ENCODE measurements at places on chromosomes 2 and 18.

- DNase-seq: no peak
Observed at GRCh38 chr2:190533968-190534309, 583 bp downstream of the NEMP2 start.

DNA sequence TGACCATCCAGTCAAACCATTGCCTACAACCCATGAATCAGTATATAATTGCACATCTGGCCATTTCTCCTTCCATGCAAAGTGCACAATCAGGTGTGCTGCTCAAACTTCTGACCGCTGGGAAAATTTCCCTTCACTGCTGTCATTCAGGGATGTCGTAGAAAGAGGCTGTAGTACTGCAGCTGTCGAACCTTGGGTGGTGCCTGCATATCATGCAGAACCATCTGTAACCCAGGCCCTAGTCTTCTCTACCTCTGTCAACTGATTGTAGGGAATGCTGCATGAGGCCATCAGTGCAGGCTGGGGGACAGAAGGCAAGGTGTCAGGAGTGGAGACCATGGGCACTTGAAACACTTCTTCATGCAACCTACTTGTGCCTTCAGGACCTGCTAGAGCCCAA lies 267.5 kb downstream of the CALCRL start:
- DNase-seq: no peak

- DNase-seq: no peak
Observed at GRCh38 chr2:120647487-120647886, 88.2 kb upstream of the GLI2 start.

- DNase-seq: no peak
Observed at GRCh38 chr2:25035537-25036220, 6.2 kb upstream of the EFR3B start.

DNA sequence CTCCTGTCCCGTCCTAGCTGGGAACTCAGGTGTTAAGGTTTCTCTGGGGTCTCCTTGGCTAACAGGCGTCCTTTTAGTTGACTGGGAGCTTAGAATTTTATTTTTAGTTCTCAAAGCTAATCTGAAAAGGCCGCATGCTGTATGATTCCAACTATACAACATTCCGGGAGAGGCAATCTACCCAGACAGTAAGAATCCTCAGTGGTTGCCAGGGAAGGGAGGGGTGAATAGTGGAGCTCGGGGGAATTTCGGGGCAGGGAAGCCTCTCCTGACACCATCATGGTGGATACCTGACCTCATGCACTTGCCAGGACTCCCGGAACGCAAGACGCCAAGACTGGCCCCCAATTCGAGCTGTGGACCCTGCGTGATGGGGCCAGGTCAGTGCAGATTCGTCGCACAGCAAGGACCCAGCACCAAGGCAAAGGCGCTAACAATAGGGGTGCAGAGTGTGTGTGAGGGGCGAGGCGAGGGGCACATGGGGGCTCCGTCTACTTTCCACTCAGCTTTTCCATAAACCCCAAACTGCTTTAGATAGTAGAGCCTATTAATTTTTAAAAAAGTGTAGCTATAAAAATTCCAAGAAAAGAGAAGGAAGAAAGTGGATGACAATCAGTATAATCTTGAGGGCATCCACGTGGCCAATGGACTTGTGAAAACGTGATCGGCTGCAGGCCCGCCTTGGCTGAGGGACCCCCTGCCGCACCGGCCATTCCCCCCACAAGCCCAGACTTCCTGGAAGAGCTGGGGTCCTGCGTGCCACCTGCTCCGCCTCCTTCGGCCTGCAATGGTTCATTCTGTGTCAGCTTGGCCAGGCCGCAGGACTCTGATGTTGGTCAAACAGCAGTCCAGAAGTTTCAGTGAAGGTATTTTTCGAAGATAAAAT lies 17.3 kb downstream of the PDCD1 start:
- peak; percentile 59 for DNase-seq

DNA sequence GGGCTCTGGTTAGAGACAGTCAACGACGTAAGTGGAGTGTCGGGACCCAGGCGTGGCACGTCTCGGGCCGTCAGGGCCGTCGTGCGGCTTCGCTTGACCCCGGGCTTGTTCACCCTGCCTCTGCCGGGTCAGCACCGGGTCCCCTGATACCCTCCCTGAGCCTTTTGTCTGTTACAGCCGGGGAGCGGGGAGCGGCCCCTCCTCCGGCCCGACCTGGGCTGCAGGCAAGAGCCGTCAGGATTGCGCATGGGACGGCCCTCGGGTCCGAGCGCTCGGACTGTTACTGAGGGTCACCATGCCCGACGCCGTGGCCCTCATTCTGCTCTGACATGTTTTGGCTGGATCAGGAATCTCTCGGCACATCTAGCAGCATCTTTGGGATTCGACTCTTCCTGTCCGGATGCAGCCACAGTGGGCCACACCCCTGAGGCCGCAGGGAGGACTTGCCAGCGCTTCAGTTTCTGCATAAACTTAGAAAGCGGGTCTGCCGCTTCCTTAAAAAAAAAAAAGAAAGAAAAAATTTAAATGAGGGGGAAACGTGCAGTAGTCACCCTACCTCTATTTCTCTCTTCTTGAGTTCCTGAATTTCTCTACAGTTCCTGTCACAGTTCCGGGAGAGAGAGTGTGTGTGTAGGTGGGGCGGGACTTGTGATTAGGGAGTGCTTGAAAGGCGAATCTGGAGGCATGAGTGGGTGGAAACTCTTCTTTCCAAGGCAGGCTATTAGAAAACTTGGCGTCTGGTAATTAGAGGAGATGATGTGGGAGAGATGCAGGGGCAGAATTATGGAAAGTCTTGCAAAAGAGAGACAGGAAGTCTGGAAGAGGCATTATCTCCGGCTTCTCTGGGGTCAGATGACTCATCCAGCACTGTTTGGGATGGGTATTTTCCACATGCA lies 909 bp downstream of the TMEM87B start:
- peak; percentile 75 for DNase-seq

GRCh38 chr2:37617119-37617892 lies 54.1 kb downstream of the CDC42EP3 start:
- no peak for DNase-seq

DNA sequence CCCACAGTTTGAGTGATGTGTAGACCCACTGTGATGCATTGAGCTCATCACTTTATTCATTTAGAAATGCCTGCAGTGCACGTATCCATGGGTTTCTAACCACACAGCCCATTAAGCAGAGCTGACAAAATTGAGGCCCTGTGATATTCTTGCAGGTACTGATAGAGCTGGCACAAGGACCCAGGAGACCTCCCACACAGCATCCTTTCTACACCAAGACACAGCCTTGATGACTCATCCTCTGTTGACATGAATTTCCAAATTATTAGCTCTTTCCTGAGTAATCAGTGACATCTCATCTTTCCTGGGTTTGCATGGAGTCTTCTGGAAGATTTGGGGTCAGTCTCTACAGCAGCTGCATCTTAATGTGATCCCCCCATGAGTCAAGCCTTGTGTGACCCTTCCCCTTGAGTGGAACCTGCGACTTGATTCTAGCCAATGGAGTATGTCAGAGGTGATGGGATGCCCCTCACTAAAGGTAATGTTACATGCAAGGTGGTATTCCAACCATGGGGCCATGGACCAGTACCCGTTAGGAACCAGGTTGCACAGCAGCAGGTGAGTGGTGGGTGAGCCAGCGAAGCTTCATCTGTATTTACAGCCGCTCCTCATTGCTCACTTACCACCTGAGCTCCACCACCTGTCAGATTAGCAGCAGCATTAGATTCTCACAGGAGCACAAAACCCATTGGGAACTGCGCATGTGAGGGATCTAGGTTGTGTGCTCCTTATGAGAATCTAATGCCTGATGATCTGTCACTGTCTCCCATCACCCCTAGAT lies 181.1 kb upstream of the ARL4C start:
- no peak for DNase-seq

DNA sequence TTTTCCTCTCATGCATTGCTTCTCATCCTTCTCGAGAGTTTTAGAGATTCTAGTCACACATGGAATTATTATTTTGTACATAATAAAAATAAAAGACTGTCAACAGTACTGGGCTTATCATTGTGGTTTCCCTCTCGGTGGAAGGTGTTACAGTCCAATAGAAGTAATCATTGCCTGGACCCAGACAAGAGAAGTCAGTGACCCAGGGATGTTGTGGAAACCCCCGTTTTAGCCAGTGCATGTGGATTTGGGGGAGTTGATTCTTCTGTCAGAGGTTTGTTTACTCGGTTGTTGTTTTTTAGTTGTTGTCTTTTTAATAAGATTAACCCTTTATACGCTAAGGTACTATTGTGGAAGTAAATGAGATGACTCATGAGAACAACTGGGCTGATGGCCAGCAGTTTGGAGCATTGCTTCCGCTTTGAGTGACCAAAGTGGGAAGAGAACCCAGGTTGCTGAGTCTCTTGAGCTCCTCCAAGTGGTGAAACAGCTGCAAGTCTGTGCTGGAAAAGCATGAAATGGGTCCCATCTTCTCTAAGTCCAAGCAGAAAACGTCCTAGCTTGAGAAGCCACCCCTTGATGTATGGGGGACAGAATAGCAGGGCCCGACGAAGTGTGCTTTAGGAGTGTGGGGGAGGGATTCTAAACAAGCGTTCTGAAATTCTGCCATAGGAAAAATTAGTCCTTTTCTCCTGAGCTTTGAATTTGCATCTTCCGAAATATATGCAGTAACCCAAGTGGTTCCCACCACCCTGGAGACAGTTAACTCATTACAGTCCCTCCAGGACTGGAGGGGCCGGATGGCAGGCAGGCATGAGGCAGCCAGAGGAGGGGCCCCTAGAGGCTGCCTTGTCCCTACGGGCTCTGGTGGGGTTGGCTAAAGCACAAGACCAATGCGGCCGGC lies 61.8 kb upstream of the GPR45 start:
- DNase-seq: peak; percentile 64

GRCh38 chr2:37232131-37232933 lies 874 bp downstream of the NDUFAF7 start:
- DNase-seq: peak; percentile 33

DNA sequence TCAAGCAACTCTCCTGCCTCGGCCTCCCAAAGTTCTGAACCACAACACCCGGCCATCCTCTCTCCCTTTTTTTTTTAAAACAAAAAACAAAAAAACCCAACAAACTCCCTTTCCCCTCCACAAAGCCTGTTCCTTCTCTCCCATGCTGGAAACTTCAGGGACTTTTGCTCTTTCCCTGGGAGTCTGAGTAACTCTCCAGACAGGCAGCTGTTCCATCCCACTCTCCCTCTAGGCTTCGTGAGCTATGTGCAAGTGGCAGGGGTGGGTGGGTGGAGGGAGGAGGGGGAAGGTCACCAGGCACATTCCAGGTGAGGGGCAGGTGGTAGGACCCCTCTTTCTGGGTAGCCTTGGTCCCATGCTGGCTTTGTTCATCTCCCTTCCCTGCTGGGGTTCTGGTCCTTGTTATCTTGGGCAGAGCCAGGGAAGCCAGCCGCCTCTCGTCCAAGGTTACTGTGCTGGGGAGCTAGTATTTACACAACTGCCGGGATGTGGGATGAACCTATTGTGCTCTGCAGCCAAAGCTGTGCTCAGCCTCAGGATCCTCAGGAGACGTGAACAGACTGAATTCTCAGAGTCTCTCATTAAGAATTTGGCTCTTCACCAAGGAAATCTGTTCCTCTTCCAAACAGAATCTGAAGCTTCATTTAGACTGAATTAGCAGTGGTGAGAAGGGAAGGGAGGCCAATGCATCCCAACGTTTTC lies 106.9 kb downstream of the LIPG start:
- DNase-seq: peak; percentile 41

GRCh38 chr2:56117764-56118163 lies 66.0 kb upstream of the CCDC85A start:
- DNase-seq: peak; percentile 43

DNA sequence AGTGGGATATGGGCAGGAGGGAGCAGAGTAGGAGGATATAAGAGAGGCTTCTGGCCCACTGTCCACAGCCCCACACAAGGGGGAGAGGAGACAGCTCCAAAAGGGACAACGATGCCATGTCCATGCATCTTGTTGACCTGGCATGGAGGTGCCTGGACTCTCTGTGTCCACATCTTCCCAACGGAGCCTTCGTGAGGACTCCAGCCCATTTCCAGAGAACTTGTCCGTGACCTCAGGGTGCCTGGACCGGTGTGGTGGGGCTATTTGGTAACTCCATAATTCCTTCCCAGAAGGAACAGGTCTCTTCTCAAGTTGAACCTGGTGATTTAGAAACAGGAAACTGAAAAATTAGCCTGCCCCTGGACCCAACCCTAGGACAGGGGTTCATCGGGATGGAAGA lies 133.9 kb downstream of the CYP26B1 start:
- DNase-seq: no peak

DNA sequence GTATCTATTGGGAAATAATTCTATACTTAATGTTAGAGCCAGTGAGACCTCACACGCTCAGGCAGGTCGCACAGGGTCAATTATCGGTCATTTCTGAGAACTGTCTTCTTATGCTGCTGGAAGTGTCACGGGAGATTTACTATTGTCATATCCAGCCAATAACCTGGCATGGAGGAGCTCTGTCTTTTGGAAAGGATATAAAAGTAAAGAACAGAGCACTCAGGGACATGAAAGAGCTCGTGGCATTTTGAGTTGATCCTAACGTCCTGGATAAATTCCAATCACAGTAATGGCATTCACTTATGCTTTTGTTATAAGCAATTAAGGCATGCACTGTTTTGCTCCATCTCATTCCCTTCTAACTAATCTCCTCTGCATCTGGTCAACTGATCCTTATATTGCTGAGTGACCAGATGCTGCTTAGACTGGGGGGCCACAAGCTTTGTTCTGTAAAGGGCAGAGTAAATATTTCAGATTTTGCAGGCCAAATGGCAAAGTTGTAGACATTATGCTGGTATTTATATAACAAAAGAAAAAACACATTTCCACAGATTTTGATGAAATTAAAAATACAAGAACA lies 453.5 kb upstream of the SMIM21 start:
- DNase-seq: no peak

GRCh38 chr2:174959787-174960186 lies 45.4 kb downstream of the CHN1 start:
- no peak for DNase-seq

GRCh38 chr2:234279637-234280036 lies 217.2 kb downstream of the ARL4C start:
- no peak for DNase-seq

DNA sequence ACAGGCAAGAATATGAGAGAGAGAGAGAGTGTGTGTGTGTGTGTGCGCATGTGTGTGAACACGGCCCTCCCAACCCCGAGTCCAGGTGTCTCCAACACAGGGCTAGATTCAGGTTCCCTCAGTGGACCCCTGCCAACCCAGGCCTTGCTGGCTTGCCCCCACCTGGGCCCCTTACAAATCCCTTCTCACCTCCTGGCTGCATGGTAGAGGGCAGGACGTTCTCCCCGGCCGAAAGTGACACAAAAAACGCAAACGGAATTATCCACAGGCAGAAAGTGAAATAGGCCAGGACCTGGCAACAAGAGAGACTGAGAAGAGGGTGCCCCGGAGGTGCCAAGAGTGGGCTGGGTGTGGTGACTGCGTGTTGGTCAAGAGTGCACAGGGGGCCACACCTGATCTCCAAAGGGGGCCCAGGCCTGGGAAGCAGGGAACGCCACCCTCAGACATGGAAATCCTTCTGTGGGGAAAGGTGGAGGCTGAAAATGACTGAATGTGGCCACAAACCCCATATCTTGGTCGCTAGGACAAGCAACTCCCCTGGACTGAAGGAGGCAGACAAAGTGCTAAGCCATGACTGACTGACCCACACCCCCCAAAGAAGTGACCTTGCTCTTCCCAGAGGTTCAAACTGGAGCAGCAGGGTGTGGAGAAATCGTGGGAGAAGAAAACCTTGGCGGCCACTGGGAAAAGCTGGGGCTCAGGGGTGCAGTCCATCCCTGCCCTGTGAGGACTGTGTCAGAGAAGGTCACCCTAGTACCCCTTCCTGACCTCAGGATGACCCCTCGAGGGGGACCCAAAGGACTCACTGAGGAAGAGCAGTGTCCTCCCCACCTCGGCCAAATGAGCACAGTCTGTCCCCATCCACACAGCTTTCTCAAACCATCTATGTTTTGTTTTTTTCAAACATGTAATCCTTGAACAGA lies 5.7 kb downstream of the TEX261 start:
- DNase-seq: no peak

Measured in H7 (cell line).